Parietal lobe (tissue), 2 donors: ENCODE measurements at places on chromosomes 5 and 9. TPM values are rescaled to one million over a fixed set of nuclear protein-coding genes. Genes with fewer than 3 reads are reported as not detected.

CDH6 gene
- total RNA-seq: 52.0 TPM

ADAMTSL2 gene
- 3.8 TPM for total RNA-seq

RLN1 gene
- total RNA-seq: 1.3 TPM

IL5 gene
- total RNA-seq: not detected

TNFSF15 gene
- under 0.01 TPM for total RNA-seq

S1PR3 gene
- 7.5 TPM for total RNA-seq

LURAP1L gene
- total RNA-seq: 1.3 TPM

SLC25A2 gene
- 0.63 TPM for total RNA-seq

CCNI2 gene
- 0.94 TPM for total RNA-seq

GRIN3A gene
- 6.9 TPM for total RNA-seq

F12 gene
- 3.4 TPM for total RNA-seq

OTULINL gene
- 31.9 TPM for total RNA-seq

ZNG1C gene
- 68.9 TPM for total RNA-seq

FGF18 gene
- total RNA-seq: 0.63 TPM

MBLAC2 gene
- total RNA-seq: 13.8 TPM

RGS7BP gene
- total RNA-seq: 26.0 TPM

COL15A1 gene
- total RNA-seq: 11.3 TPM

RNF224 gene
- total RNA-seq: not detected

STKLD1 gene
- 1.6 TPM for total RNA-seq

ARHGEF39 gene
- 0.31 TPM for total RNA-seq

FGF1 gene
- 3.4 TPM for total RNA-seq

GRIA1 gene
- total RNA-seq: 356 TPM

FOXD4L5 gene
- total RNA-seq: 0.31 TPM

LIFR gene
- 63.5 TPM for total RNA-seq

BSPRY gene
- not detected for total RNA-seq

BAAT gene
- 0.31 TPM for total RNA-seq

RLN2 gene
- total RNA-seq: not detected

HTR4 gene
- 0.31 TPM for total RNA-seq

IRX2 gene
- not detected for total RNA-seq
